ENCODE measurements at places on chromosomes 5 and 9.

GRCh38 chr9:17928768-17929167 lies 349.9 kb downstream of the SH3GL2 start:
- no peak for DNase-seq

DNA sequence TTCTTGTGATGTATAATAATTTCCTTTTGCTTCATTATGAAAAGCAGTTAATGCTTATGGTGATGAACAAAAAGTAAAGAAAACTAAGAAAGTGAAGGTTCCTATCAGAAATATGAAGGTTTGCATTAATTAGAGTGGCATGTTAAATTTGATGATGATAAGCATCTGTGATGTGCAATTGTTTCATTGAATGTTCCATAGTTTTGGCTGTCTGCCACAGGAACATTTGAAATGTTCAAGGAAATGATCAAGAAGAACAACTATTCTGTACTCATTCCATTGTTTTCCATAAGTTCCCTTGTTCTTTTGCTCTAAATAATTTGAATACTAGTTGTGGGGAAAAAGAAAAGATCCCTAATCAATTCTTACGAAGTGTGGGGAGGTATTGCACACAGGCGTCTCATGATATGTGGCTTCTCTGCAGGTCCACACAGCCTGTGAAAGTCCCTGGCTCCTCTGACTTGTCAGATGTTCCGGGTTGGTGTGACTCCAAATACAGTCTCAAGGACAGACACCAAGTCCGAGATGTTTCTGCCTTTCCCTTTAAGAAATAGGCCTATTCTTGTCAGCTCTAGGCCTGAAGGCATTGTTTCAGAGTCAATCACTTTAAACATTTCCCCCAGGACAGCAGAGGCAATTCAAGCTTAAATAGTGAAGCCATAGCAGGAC lies 152.6 kb upstream of the MAST4 start:
- DNase-seq = no peak

DNA sequence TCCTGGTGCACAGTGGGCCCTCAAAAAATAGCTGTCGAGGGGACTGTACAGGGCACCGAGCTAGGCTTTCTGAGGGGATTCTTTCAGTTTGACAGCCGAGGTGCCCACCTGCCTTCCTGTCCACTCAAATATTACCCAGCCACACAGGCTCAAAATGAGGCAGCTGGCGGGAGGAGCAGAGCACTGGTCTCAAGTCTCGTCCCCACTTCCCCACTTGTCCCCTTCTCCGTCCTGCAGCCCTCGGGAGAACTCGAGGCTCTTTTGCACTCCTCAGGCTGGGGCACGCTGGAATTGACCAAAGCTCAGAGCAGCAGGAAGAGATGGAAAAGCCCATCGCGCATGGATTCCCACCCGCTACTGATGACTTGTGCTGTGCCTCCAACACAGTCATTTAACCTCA lies 185.2 kb downstream of the HSPA4 start:
- DNase-seq = no peak

- no peak for DNase-seq
Observed at GRCh38 chr5:172095368-172096206, 89.1 kb upstream of the FBXW11 start.

GRCh38 chr9:128099932-128100491 lies 27.5 kb downstream of the PTGES2 start:
- no peak for DNase-seq

GRCh38 chr9:74595286-74595685 lies 98.2 kb downstream of the RORB start:
- DNase-seq = no peak

GRCh38 chr9:73079326-73079725 lies 72.3 kb upstream of the ANXA1 start:
- DNase-seq = no peak

DNA sequence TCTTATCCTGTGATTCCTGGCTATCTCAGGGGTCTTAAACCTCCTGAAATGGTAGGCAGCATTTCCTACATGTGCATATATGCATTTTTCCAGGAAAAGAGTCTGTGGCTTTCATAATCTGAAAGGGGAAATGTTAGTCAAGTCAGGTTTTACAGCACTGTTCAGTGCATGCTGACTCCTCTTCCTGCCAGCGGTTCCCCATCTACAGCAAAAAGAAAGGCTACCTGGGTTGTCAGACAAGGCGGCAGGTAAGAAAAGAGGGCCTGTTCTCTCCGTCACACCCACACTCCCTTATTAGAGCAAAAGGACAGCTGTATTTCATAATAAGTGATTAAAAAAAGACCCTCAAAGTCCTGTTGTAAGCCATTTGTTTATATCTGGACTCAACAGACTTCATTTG lies 4.3 kb upstream of the SPATA6L start:
- DNase-seq = no peak

GRCh38 chr9:93287189-93287552 lies 103.2 kb downstream of the WNK2 start:
- no peak for DNase-seq

- DNase-seq = no peak
Observed at GRCh38 chr5:97004423-97005060, 68.7 kb downstream of the LNPEP start.

GRCh38 chr5:9042241-9042640 lies 503.6 kb downstream of the SEMA5A start:
- no peak for DNase-seq

DNA sequence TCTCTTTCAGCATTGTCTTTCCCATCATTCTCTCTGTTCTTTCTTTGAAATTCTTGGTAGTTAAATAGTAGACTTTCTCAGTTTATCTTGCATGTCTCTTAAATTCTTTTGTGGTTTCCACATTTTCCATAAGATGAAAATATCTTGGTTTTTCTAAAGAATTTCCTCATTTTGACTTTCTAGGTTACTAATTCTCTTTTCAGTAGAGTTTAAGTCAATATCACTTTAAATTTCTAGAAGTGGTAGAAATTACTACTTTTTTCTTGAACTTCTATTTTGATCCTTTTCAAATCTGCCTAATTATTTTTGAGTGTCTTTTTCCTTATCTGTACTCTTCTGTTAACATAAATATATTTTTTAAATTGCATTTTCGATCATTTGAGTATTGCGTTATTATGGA lies 23.6 kb upstream of the LRRTM2 start:
- DNase-seq = no peak

- DNase-seq = no peak
Observed at GRCh38 chr5:118144540-118144939, 843.8 kb downstream of the DTWD2 start.

- DNase-seq = no peak
Observed at GRCh38 chr5:66440202-66440680, 156.0 kb upstream of the MAST4 start.

- no peak for DNase-seq
Observed at GRCh38 chr9:37796232-37796631, 4.4 kb upstream of the DCAF10 start.

GRCh38 chr5:146825033-146825432 lies 53.5 kb downstream of the PPP2R2B start:
- no peak for DNase-seq

DNA sequence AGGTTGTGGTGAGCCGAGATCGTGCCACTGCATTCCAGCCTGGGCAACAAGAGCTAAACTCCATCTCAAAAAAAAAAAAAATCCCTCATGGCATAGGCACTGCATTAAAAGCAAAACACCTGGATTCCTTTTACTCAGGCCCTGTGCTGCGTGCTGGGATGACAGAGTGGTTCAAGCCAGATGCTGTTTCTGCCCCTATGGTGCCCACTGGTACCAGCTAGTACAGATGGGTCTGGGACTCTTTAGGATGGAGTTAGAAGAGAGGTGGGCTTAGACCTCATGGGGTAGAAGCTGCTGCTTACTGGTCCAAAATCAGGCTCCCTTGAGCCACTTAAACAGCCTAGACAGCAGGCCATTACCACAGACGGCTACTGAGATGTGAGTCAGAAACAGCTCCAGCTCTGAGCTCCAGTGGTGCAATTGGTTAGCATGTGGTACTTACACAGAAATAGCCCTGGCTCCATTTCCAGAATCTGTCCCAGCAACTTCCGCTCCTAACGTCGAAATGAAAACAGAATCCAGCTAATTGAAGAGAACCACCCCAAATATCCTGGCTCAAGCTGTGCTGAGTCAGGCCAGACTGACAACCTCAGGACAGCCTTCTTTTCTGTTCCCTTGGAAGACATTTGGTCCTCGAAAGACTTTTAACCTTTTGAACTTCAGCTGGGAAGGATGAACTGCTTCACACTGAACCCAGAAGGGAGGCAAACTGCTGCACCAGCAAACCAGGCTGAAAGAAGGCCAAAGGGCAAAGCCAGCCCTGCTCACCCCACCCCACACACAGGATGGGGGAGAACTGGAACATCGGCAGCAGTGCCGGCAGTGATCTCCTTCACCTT lies 15.5 kb downstream of the C5orf15 start:
- DNase-seq = no peak

DNA sequence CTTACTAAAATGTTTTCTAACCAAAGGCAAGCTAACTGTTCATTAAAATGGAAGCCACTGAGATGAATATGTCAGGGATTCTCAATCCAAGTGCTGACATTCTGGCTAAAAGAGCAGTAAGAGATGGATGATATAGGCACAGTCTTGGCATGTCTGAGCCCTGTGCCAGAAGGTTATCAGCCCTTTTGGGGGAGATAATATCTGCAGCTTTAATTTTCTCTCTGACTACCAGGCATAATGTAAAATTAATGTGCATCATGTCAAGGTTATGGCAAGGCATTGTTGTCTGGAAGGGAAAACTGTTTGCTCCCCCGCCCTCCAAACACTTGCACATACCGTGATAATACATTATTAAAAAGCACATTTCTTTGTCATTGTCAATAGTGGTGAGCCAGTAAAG lies 609.8 kb downstream of the ZNF608 start:
- DNase-seq = no peak
